ENCODE measurements at places on chromosomes 1 and 21.

DNA sequence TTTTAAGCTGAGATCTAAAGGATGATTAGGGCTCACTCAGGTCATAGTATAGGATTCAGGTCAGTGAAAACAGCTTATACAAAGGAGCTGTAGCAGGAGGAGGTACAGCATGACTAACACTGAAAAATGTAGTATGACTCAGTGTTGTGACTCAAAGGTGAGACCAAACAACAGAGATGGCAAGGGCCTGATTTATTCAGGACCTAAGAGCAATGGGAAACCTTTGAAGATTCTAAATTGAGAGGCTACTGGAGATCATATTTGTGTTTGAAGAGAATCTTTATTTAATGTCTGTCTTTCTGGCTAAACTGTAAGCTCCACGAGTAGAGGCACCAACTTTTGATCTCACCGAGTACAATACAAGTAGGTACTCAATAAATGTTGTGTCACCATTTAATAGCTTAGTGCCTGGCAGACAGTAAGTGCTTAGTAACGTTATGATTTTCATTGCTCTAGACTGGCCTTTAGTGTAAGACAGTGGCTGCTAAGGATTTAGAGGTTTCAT, 43.5 kb downstream of the PRKAA2 start:
- peak; percentile 71 for DNase-seq

GRCh38 chr1:100122177-100122576, 10.6 kb downstream of the SASS6 start:
- peak; percentile 52 for DNase-seq

- DNase-seq, result peak; percentile 89
Observed at GRCh38 chr21:29232530-29233255, 66.0 kb upstream of the BACH1 start.

GRCh38 chr1:25727635-25728286, 72.2 kb upstream of the SELENON start:
- peak; percentile 24 for DNase-seq

- DNase-seq, result no peak
Observed at GRCh38 chr1:41361495-41362356, 492 bp downstream of the FOXO6 start.

GRCh38 chr1:44565833-44566232, 108.4 kb downstream of the TMEM53 start:
- DNase-seq, result no peak

- DNase-seq, result peak; percentile 10
Observed at GRCh38 chr1:197268012-197268411, at the start of gene CRB1. Gene CRB1, plus strand, starts transcription at chr1:197268252. Its CDS starts 161 bp downstream, at chr1:197268413.

GRCh38 chr1:89260042-89260441, 12.6 kb downstream of the GBP5 start:
- no peak for DNase-seq

- no peak for DNase-seq
Observed at GRCh38 chr1:179743679-179744400, 749 bp downstream of the FAM163A start.

DNA sequence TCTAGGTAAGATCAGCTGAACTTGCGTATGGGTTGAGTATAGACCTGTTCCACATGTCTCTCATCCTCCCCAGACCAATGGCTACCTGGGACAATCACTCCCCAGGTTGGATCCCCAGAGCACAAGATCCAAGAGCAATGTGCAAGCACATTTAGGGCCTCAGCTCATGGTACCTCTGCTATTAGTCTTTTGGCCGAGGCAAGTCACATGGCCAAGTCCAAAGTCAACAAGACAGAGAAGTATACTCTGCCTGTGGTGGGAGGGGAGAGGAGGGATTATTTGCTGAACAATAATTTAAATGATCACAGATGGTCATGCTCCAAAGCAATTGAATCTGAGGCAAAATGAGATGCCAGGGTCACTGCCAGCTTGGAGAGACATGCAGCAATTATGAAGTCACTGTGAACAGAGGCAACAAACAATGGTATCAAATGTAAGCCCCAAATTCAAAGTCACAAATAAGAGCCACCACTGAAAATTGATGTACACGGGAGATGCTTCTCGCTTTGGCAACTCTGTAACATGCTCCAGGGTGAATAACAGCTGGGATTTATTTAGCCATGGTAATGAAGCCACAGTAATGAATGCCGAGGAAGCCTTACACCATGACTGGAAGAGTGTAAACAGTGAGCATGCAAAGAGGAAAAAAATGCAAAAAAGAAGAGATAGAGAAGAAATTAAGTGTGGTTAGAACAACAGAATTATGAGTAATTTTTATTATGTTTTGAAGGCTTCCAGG, 149.1 kb downstream of the ZNF281 start:
- peak; percentile 67 for DNase-seq

DNA sequence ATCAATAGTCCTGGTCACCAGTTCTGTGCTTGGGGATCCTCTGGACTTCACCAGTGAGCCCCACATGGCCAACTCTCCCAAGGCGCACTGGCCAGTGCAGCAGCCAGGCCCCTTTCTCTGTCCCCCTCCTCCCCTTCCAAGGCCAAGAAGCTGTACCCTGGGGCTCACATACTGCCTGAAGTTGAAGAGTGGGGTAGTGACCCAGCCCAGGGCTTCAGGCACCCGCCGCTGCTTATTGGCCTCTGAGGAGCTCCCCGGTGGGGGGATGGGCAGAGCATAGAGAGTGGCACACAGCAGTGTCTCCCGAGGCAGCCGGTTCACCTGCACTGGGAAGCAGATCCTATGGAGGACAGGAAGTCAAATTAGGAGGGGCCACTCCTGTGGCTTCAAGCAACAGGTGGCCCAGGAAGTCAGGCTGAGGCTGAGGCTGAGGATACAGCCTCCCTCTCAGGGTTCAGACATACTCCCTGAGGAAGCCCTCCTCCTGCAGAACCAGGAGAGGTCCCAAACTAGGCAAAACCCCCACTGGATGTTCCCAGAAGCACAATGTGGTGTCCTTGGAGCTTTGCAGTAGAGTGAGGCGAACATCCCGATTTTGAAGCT, 38.2 kb upstream of the PPP1R15B start:
- DNase-seq, result no peak

- DNase-seq, result no peak
Observed at GRCh38 chr1:12152113-12152891, 14.5 kb upstream of the TNFRSF1B start.

DNA sequence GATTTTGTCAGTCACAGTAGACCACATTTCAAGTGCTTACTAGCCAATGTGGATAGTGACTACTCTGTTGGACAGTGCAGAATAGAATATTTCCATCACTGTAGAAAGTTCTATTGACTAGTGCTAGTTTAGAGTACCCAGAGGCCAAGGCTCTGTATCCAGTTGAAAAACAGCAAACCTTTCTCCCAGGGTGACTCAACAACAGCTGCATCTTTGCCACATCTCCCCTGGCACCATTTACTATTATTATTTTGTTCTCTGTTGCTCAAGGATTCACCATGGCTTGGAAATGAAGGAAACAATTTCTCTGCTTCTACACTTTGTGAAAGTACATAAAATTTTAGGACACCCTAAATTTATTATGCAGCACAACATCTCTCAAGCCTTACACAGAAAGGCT, 85.3 kb upstream of the WDR26 start:
- DNase-seq, result no peak

DNA sequence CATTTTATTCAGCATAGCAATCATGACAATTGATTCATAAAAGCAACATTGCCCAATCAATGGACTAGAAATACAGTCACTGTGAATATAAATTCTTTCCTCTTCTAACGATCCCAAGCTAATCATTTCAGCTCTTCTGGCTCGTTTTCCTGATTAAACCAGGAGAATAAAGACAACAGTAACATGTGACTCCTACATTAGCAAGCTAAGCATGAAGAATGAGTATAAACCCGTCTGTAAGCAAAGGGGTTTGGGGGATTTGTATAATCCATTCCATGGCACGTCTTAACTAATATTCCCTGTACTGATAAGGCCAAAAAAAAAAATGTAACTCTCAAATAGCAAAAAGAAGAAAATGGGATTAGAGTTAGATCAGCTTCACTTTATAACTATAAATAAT, 21.6 kb downstream of the IRF2BP2 start:
- DNase-seq, result no peak

GRCh38 chr1:46410156-46411009, 16.3 kb downstream of the FAAH start:
- DNase-seq, result no peak

GRCh38 chr1:81549588-81550127, 251.1 kb upstream of the ADGRL2 start:
- DNase-seq, result peak; percentile 49

DNA sequence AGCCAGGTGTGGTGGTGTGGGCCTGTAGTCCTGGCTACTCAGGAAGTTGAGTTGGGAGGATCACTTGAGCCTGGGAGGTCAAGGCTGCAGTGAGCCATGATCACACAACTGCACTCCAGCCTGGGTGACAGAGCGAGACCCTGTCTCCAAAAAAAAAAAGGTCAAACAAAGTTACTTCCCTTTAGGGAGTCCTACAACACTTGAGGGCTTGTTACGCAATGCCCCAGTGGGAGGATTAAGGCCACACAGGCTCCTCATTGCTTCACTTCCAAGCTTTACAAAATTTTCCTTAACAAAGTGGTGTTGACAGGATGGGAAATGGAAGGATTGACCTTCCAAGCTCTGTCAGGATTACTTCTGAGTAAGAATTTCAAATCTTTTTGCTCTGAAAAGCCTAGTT, 6.2 kb upstream of the EXTL1 start:
- DNase-seq, result peak; percentile 75

DNA sequence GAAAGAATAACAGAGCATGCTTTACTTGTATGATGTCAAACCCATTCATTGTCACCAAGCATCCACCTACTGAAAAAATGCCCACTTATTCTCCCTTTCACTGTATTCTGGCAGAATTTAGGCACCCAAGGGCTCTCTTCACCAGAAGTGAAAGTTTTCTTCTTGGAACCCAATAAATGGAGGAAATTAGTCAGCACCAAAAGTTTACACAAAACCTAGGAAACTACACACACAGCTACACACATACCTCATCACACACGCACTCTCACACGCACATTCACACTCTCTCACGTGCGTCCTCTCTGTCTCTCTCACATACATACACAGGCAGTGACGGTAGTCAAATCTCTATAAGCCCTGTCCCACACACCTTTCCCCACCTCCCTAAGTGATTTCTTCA, 37.6 kb downstream of the MCOLN2 start:
- no peak for DNase-seq

GRCh38 chr21:35226968-35227744, 178.1 kb upstream of the RUNX1 start:
- DNase-seq, result no peak

DNA sequence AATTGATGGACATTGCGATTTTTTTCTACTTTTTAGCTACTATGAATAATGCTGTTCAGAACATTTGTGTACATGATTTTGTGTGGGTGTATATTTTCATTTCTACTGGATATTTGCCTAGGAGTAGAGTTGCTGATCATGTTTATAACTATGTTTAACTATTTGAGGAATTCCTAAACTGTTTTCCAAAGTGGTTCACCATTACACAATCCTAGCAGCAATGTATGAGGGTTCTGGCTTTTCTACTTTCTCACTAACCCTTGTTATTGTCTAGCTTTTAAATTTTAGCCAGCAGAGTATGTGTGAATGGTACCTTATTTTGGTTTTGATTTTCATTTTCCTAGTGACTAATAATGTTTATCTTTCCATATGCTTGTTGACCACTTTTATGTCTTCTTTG, 86.2 kb downstream of the ATG4C start:
- DNase-seq, result peak; percentile 16

GRCh38 chr1:245878585-245878984, 628.5 kb downstream of the SMYD3 start:
- DNase-seq, result no peak

DNA sequence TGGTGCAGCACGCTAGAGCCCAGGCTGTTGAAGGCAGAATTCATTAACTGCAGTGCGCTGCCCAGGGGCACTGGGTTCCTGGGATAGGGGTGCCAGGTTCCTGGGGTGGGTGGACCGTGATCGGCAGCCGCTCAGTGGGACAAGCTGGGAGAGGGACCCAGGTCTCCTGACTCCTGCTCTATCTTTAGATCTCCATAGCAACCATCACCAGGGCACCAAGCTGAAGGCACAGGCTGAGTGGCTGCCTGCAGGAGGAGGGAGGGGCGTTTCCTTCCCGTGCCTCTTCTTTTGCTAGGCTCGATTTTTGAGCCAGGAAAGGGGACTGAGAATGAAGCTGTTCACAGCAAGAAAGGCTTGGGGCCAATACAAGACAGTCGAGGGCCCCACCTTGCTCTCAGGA, 20.9 kb upstream of the CDCP2 start:
- DNase-seq, result no peak

GRCh38 chr1:69569175-69569541, 1.4 kb downstream of the LRRC7 start:
- no peak for DNase-seq

- no peak for DNase-seq
Observed at GRCh38 chr1:204256531-204256930, 42.7 kb upstream of the GOLT1A start.

DNA sequence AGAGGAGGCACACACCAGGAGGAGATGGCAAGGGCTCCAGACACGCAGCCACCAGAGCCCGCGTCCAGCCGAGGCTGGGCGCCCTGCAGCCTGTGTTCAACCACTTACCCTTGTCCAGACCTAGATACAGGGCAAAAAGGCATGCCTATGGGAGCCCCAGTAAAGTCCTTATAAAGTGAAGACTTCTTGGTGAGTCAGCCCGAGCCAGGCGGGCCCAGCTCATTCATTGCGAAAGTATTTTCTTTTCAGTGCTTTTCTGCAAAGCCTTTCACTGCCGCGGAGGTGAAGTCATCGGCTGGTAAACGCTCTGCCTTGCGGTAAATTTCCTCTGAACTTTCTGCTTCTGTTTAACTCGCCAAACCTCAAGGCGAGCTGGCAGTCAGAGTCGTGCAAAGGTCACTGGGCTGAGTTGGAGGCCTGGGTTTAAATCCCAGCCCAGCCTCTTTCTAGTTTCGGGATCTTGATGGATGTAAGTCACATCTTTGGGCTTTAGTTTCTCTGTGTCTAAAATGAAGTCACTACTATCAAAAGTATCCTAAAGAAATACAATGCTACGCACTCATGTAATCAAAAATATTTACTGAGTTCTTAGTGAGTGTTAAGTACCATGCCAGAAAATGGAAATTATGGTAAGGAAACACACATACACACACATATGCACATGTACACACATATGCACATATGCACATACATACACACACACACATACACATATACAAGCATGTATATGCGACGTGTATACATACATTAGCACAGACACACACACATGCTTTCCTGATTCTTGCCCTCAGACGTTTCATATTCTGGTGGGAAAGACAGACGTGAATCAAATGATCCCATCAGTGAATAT, 54.7 kb upstream of the IFFO2 start:
- peak; percentile 99 for DNase-seq

- DNase-seq, result no peak
Observed at GRCh38 chr1:153506386-153506785, 29.4 kb downstream of the S100A6 start.

Measured in fibroblast of skin of right biceps (primary cell).